Central memory CD8-positive, alpha-beta T cell (primary cell): ENCODE measurements at places on chromosomes 12 and 14.

- no peaks in the 10 kb centered on the region for H3K27me3 ChIP-seq
- H3K4me1 ChIP-seq: peaks cover 13% of the 10 kb centered on the region
- H3K4me3 ChIP-seq: no peak overlapping the region
- no peak overlapping the region for H3K27ac ChIP-seq
- DNase-seq: no peak
Observed at GRCh38 chr12:42208574-42208973, 29.5 kb downstream of the YAF2 start.

GRCh38 chr12:79063258-79063657 is 198.7 kb downstream of the SYT1 start:
- H3K4me3 ChIP-seq: no peak overlapping the region
- no peak for DNase-seq
- no peaks in the 10 kb centered on the region for H3K36me3 ChIP-seq

GRCh38 chr12:121996050-121996944 is 25.4 kb upstream of the BCL7A start:
- no peak for DNase-seq
- H3K27me3 ChIP-seq: no peaks in the 10 kb centered on the region
- H3K36me3 ChIP-seq: no peaks in the 10 kb centered on the region
- H3K27ac ChIP-seq: no peak overlapping the region

DNA sequence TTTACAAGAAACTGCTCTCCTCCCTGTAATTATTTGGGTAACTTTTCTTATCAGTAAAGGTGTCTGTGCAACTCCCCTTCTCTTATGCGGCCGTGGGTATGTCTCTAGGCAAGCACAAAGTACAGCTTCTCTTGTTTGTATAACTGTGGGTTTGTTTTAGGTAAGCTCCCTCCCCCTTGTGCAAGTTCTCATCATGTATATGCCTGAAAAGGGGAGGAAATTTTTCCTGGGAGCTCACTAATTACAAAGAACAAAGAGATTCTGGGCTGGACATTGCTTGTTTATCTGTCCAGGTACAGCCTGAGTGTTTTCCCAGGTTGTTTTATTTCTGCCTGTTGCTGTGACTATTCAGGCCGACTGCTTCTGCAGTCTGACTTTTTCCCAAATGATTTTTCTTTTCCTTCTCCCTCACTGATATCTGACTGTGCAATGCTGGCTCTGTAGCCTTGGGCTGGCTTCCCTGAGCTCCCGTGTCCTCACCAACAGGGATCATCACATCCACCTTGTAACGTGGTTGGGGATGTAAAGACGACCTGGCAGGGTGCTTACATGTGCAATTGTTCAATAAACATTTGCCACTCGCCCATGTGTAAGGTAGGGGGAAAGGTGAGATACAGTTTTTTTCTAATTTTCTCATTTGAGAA is 916.5 kb downstream of the AACS start:
- peaks cover 42% of the 10 kb centered on the region for H3K27me3 ChIP-seq
- H3K4me3 ChIP-seq: no peak overlapping the region
- no peaks in the 10 kb centered on the region for H3K4me1 ChIP-seq
- no peaks in the 10 kb centered on the region for H3K36me3 ChIP-seq

GRCh38 chr12:28517101-28517500 is 326.8 kb downstream of the CCDC91 start:
- no peaks in the 10 kb centered on the region for H3K27me3 ChIP-seq
- DNase-seq: no peak
- H3K36me3 ChIP-seq: peaks cover 2% of the 10 kb centered on the region
- no peak overlapping the region for H3K27ac ChIP-seq
- peaks cover 16% of the 10 kb centered on the region for H3K4me1 ChIP-seq
